NCI-H446 (cell line): ENCODE measurements at places on chromosomes 7 and 10.

- peak; percentile 6 for DNase-seq
Measured at GRCh38 chr10:24503461-24504320, 220.0 kb downstream of the ARHGAP21 start.

- peak; percentile 70 for DNase-seq
Measured at GRCh38 chr7:116953906-116954838, 871 bp downstream of the ST7 start.

DNA sequence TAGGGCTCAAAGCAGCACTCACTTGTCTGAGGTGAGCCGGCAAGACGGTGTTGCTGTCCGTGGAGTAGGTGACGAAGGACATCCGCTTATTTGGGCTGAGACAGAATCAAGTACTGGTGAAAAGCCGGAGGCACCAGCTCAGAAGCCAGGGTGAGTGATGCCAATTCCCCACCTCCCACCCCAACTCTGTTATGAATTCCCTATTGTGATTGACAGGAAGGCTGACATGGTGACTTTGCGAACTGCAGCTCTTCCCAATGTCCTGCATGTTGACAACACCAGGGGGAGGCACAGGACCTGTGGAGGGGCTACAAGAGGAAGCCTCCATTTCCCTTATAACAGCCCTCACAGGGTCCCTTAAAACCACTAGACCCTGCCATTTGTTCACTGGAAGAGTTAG is 52.3 kb upstream of the MSMB start:
- no peak for DNase-seq

GRCh38 chr10:48809261-48809660 is 124.6 kb downstream of the WDFY4 start:
- DNase-seq, result no peak

DNA sequence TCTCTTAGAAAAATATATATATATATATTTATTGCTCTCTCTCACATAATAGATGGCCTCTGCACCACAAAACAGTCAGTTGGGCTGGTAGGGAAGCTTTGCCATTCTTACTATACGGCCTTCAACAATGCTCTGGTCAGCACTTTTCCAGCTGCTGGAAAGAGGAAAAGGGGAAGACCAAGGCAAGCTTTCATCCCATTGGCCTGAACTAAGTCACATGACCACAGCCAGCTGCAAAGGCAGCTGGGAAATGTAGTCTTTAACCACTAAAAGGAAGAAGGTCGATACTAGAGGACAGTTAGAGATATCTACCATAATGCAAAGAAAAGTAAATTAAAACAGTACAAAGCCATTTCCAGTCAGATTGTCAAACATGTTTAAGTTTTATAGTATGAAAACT is 58.4 kb upstream of the MACROH2A2 start:
- no peak for DNase-seq

- DNase-seq, result no peak
Measured at GRCh38 chr10:77741746-77742145, 104.1 kb upstream of the KCNMA1 start.

GRCh38 chr10:59027975-59028655 is 148.3 kb upstream of the PHYHIPL start:
- DNase-seq, result no peak

DNA sequence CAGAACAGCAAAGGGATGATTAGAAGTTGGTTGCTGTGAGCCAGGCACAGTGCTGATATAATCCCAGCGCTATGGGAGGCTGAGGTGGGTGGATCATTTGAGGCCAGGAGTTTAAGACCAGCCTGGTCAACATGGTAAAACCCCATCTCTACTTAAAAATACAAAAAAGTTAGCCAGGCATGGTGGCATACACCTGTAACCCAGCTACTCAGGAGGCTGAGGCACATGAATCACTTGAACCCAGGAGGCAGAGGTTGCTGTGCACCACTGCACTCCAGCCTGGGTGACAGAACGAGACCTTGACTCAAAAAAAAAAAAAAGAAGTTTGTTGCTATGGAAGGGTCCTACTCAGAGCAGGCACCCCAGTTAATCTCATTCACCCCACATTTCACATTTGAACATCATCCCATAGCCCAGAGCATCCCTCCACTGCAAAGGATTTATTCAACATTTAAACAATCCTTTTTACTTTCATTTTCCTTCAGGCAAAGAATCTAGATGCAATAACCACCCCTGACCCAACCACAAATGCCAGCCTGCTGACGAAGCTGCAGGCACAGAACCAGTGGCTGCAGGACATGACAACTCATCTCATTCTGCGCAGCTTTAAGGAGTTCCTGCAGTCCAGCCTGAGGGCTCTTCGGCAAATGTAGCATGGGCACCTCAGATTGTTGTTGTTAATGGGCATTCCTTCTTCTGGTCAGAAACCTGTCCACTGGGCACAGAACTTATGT is 4.1 kb downstream of the IL6 start:
- DNase-seq, result no peak

- DNase-seq, result peak; percentile 86
Measured at GRCh38 chr7:106841896-106842390, 23.1 kb upstream of the PIK3CG start.

DNA sequence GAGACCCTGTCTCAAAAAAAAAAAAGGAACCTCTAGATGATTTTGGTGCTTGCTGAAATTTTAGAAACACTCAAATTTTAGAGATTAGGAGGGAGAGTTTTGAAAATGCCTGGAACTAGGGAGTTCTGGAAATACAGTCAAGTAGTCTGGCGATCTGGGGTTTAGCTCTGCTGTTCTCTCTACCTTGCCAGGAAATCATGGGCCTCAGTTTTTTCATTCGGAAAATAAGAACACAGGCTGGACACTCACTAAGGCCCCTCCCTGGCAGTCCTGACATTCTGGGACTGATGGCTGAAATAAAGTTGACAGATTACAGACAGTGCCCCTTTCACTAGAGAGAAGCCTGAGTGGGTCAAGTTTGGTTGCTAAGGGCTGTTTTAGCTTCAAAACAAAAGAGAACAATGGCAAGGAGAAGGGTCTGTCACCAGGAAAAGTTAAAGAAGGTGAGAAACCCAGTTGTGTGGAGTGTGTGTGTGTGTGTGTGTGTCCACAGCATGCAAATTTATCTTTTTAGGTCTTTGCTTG is 25.0 kb upstream of the CALN1 start:
- DNase-seq, result no peak

- DNase-seq, result no peak
Measured at GRCh38 chr10:683448-684071, 5.9 kb downstream of the DIP2C start.

DNA sequence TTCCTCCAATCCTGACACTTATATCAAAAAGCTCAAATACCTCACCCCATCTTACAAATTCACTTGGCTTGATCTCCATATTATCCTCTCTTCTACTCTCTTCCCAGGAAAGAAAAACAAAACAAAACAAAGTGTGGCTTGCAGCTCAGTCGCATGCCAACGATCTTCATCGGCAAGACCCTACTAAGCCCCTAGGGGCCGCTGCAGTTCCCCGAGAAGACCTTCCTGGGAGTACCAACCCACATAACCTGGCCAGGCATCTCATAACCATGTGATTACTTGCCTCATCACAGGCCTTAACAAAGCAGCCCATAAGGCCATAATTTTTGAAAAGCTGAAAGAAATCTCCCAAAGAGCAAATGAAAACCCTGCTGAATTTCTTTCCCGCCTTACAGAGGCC is 103.7 kb downstream of the ZNF92 start:
- DNase-seq, result peak; percentile 18

DNA sequence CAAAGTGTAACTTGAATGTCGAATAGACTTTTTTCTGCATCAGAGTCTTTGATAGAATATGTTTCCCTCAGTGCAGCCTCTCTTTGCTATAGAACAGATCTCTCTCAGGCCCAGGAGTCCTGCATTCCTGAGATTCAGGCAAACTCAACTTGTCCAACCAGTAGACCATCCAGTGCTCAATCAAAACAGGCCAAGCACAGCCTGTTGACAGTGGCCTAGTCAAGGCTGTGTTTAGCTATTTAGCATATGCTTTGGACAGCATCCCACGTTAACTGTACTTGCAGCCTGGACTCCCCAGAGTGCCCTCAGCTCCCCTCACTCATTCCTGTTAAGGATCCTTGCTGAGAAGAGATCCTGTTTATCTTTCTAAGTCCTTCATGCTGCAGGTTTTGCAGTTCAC is 16.3 kb downstream of the OR6V1 start:
- no peak for DNase-seq

- no peak for DNase-seq
Measured at GRCh38 chr7:116630932-116631671, 40.9 kb upstream of the MET start.

- no peak for DNase-seq
Measured at GRCh38 chr7:4745265-4745919, 30.0 kb upstream of the AP5Z1 start.

- peak; percentile 7 for DNase-seq
Measured at GRCh38 chr7:27586825-27587224, 75.9 kb downstream of the HIBADH start.

DNA sequence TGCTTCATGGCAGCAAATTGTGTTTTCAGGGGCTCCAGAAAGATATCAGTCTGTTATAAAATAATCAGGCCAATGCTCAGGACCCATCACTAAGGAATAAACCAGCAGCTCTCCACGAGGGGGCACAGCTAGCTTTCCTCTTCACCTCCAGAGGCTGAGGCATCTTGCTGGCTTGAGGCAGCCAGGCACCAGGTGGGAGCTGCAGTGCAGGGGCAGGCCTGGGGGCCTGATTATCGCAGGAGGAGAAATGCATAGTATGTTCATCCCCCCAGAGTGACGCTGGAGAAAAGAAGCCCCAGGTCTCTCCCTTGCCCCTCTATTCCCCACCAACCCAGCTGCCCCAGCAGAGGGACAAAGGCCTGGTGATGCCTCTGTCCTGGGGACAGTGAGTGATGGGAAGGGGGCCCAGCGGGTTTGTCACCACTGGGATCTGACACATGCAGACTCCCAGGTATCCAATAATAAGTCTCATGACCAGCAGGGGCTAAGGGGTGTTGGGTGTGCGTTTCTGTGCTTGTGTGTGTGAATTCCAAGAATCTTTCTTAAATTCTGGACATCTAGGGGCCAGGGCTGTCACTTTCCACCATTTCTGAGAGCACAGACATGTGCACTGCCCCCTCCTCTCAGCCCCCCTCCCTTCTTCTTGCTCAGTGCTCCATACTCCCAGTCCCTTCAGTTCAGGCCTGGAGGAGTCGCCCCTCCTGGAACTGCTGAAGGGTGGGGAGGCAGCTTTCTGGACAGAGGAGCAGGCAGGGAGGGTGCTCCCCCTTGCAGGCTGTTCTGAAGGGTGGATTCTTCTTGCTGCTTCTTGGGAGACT is 128.1 kb upstream of the FAM20C start:
- DNase-seq, result peak; percentile 38

- DNase-seq, result no peak
Measured at GRCh38 chr10:36942616-36943015, 182.8 kb upstream of the ANKRD30A start.

GRCh38 chr10:26448292-26448691 is 10.2 kb downstream of the APBB1IP start:
- no peak for DNase-seq

DNA sequence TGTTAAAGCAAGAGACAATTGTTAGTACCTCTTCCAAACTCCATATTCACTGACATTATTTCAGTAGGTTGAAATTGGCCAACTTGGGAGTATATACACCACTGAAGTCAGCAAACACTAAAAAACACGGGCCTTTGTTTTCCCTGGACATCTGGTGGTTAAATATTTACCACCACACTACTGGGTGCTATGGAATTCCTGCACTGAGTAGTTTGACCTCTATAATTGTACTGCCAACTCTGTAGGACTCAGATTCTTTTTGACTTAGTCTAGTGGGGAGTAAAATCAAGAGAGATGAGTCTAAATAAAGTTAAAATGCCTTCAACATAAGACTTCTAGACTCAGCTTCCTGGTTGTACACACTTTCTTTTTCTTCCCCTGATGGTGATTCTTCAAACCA is 41.3 kb upstream of the TES start:
- no peak for DNase-seq

- DNase-seq, result no peak
Measured at GRCh38 chr7:137944168-137944567, 57.7 kb downstream of the CREB3L2 start.

- DNase-seq, result no peak
Measured at GRCh38 chr7:128350708-128351295, 7.1 kb upstream of the RBM28 start.

- no peak for DNase-seq
Measured at GRCh38 chr7:138258197-138258559, 181.9 kb downstream of the AKR1D1 start.

DNA sequence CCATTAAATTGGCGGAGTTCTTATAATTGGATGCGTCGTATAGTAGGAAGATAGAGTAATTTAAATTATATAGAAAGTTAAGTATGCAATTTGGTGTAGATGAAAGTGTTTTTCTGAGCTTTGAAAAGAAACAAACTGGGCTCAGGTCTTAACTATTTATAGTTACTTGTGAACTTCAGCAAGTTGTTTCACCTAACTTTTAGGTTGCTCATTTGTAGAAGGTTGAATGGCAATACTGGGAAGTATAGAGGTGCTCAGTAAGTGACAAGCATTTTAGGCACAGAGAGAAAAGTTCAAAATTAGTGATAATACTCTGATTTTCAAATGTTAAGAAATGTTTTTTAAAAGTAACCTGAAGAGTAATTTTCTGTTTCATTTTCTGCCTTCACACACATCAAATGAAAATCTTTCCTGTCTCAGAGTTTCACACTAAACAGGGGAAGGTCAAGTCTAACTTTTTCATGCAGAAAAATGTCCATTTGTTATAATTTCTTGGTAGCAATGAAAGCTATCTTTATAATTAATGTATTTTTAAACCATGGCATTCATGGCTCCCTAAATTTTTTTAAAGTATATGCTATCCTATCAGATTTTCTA is 146.5 kb downstream of the PHF14 start:
- no peak for DNase-seq

DNA sequence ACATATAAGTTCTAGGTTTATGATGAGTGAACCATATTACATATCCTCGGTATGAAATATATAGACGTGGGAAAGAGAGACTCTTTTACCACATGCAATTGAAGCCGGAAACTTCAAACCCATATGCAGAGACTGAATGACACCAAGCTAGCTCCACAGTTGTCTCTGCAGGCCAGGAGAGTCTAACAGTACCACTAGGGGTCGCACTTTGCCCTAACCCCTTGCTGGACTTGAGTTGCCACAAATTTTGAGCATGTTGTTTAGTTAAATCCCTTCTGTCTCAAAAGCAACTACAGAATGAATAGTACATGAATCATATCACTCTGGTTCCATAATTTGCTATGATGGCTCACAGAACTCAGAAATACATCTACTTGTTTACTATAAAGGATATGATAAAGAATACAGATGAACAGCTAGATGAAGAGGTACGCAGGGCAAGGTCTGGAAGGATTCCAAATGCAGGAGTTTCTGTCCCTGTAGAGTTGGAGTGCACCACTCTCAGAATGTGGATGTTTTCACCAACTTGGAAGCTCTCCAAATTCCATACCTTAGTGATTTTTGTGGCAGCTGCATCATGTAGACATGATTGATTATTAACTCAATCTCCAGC is 112.4 kb upstream of the YAE1 start:
- peak; percentile 62 for DNase-seq

DNA sequence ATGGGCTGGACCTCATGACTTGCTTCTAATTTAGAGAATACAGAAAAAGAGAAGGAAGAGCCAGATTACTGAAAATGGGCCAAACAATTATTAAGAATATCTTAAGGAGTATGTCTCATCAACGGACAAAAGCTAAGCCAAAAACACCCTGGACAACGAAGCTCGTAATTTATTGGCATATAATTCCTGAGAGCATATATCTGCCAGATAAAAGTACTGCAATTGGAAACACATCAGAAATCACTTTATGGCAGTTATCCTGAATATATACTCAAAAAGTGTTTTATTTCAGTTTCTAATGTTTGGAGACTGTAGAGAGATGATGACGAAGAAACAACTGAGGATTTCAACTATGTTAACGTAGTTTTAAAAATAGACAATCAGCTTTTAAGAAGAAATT is 211.8 kb downstream of the CSTF2T start:
- no peak for DNase-seq
